Suppressor macrophage (primary cell): ENCODE measurements at places on chromosomes 16 and 17.

DNA sequence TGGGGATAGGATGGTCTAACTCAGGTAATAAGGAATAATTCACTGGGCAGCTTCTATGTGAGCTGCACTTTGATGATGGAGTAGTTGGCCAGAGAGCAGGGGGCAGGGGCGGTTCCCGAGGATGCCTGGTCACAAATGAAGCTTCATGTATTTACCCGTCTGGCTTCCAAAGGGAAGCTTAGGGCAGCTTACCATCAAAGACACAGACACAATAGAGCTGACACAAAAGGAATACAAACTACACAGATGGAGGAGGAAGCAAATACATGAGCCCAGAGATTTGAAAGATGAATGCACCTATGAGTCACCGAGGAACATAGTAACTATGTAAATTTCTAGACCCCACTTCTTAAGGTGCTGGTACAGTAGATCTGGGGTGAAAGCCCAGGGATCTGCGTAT lies 8.7 kb upstream of the EMP2 start:
- DNase-seq: no peak

DNA sequence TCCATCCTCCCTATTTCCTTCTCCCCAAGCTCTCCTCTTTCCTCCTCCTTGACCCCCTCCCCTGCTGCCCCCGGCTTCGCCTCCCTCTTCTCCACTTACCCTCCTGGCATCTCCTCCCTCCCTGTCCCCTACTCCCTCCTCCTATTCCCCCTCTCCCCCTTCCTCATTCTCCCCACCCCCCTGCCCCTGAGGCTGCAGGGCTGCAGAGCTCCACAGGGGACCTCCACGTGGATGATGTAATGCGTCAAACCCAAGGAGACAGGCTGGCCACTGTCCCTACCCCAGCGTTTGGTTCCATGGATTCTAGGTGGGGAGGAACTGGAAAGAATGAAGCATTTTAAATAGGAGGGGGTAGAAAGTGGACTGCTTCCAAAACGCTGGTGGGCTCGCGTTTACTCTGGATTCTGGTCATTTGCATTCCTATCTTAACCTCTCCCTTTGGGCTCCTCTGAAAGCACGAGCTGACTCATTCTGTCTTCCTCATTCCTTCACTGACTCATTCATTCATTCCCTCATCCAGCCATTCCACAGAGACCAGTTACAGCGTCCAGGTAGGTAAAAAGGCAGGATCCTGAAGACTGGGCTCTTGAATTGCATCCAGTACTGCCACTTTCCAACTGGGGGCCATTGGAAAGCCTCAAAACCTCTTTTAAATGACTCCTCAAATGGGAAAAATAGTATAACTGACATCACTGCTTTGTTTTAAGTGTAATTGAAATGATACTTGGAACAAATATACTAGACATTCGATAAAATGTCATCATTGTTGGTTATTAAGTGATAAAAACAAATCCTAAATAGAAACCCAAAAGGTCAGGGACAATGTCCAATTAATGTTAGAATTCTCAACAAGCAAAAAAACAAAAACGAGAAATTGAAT lies 943 bp upstream of the COTL1 start:
- DNase-seq: peak; percentile 66

GRCh38 chr16:90084215-90084950 lies 7.3 kb upstream of the PRDM7 start:
- DNase-seq: no peak

GRCh38 chr16:67463059-67463458 lies 17.9 kb downstream of the ATP6V0D1 start:
- DNase-seq: no peak

DNA sequence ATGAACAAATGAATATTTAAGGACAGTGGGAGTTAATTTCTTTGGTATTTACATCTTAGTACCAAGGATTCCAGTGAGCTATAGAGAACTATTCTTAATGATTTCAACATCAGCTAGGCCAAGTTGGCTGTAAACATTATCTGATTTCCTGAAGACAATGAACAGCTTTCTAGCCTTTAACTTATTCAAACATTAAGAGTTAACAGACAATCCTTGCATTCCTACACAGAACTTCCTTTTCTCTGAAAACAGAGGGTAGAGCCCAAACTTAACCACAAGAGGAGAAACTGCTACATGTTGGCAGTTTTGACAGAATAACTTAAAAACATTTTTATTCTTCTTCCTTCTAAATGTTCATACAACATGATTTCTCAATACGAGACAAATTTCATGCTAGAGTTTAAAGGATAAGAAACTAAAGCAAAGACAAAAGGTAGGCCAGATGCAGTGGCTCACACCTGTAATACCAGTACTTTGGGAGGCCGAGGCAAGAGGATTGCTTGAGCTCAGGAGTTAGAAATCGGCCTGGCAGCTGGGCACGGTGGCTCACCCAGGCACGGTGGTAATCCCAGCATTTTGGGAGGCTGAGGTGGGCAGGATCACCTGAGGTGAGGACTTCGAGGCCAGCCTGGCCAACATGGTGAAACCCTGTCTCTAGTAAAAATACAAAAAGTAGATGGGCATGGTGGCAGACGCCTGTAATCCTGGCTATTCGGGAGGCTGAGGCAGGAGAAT lies 4.4 kb downstream of the CRLF3 start:
- DNase-seq: peak; percentile 70

DNA sequence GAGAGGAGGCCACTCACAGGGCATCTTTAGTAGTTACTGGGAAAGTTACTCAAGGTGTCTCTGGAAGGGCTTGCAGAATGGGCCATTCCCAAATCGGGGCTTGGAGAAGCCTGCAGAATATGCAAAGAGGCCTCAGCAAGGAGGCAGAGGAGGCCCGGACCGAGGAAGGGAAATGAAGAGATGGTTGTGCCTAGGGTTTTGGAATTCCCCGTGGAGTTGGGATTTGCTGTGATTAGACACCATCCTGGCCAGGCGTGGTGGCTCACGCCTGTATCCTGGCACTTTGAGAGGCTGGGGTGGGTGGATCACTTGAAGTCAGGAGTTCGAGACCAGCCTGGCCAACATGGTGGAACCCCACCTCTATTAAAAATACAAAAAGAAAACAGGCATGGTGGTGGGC lies 193.0 kb downstream of the IRF8 start:
- DNase-seq: no peak

DNA sequence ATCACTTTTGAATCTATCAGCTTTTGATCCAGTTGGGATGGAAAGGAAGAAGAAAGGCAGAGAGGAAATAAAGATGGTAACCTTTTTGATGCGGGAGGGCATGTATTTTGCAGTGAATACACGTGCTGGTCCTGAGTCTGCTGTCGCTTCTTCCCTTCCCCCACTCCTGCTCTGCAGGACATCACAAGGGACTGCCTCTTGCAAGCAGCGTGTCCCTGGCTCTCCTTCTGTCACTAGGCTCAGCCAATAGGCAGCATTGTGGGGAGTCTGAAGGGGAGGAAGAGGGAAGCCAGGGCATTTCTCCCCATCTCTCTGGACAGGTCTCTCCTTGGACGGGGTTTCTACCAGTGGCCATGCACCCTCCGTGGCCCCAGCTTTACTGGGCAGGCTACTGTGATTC lies 15.7 kb upstream of the WFDC1 start:
- no peak for DNase-seq
